ENCODE measurements at places on chromosomes 7 and 10.
A peak's percentile ranks its signal among the peaks of the same experiment; 100 is the strongest.

GRCh38 chr10:621981-622740 lies 67.3 kb downstream of the DIP2C start:
- H3K36me3 ChIP-seq, result no peaks in the 10 kb centered on the region
- DNase-seq, result no peak
- no peak overlapping the region for H3K27ac ChIP-seq
- no peak overlapping the region for H3K4me3 ChIP-seq

- no peak overlapping the region for H3K4me3 ChIP-seq
- no peaks in the 10 kb centered on the region for H3K4me1 ChIP-seq
- H3K36me3 ChIP-seq, result no peaks in the 10 kb centered on the region
Observed at GRCh38 chr10:69952821-69953221, 99.8 kb upstream of the MACROH2A2 start.

- H3K36me3 ChIP-seq, result no peaks in the 10 kb centered on the region
- peaks cover 6% of the 10 kb centered on the region for H3K4me1 ChIP-seq
- no peak for DNase-seq
- peak overlapping the region; percentile 89 for H3K27ac ChIP-seq
Observed at GRCh38 chr10:72353028-72353964, 1.4 kb downstream of the DNAJB12 start.

DNA sequence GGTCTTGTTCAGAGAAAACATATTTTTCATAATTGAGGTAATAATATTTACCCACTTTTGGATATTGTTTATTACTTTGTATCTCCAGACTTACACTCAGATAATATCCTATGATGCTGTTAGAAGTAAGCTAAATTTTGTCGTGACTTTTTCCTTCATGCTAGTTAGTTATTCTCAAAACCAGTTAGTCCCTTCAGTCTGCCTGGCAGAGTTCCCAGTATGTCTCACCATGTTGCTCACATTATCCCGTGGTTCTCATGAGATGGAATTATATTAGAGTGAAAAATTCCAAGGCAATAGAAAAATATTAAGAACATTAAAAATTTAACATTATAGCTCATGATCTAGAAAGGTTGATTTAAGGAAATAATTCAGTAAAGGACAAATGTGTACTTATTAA lies 81.5 kb upstream of the SMIM30 start:
- no peak for DNase-seq
- H3K4me3 ChIP-seq, result no peak overlapping the region
- no peaks in the 10 kb centered on the region for H3K4me1 ChIP-seq
- H3K27ac ChIP-seq, result no peak overlapping the region
- no peaks in the 10 kb centered on the region for H3K36me3 ChIP-seq
- H3K27me3 ChIP-seq, result no peaks in the 10 kb centered on the region

DNA sequence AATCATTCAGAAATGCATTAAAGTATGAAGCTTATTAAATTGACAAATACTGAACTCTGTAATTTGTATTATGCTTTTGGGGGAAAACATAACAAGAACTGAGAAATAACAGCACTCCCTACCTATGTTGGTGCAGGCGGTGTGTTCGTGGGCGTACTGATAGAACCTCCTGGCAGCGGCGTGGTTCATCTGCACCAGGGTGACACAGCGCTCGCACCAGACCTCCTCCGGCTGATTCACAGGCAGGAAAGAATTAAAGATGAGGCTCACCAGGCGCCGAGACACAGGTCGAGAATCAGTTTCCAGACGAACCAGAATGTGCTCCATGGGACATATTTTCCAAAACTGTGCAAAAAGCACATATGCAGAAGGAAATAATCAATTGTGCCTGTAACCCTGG lies 40.2 kb downstream of the NCAPG2 start:
- no peak overlapping the region for H3K4me3 ChIP-seq
- no peaks in the 10 kb centered on the region for H3K4me1 ChIP-seq
- no peak for DNase-seq
- no peaks in the 10 kb centered on the region for H3K27me3 ChIP-seq

All from ovary (tissue), 10 donors.